CD4-positive, alpha-beta memory T cell (primary cell): ENCODE measurements at places on chromosomes 1 and 21. TPM values are rescaled to one million over a fixed set of nuclear protein-coding genes. Genes with fewer than 3 reads are reported as not detected.

The ALPL gene
- total RNA-seq, result not detected

The DMBX1 gene
- total RNA-seq, result not detected

The CDKN2C gene
- 9.2 TPM for total RNA-seq

The TRNP1 gene
- not detected for total RNA-seq
